ENCODE measurements at places on chromosomes 1 and 21. TPM values are rescaled to one million over a fixed set of nuclear protein-coding genes. Genes with fewer than 3 reads are reported as not detected.

KIAA1614 gene
- polyA plus RNA-seq: 0.53 TPM

SYT11 gene
- 1.9 TPM for polyA plus RNA-seq

MSH4 gene
- 0.03 TPM for polyA plus RNA-seq

BTG2 gene
- polyA plus RNA-seq: 8.0 TPM

S100A14 gene
- polyA plus RNA-seq: 0.16 TPM

NPPB gene
- polyA plus RNA-seq: 0.20 TPM

CFAP107 gene
- polyA plus RNA-seq: not detected

MPZ gene
- polyA plus RNA-seq: 0.17 TPM

S100A8 gene
- not detected for polyA plus RNA-seq

MROH9 gene
- polyA plus RNA-seq: not detected

ZBTB7B gene
- polyA plus RNA-seq: 24.7 TPM

RGS4 gene
- not detected for polyA plus RNA-seq
